ENCODE measurements at places on chromosomes 13 and 19.

DNA sequence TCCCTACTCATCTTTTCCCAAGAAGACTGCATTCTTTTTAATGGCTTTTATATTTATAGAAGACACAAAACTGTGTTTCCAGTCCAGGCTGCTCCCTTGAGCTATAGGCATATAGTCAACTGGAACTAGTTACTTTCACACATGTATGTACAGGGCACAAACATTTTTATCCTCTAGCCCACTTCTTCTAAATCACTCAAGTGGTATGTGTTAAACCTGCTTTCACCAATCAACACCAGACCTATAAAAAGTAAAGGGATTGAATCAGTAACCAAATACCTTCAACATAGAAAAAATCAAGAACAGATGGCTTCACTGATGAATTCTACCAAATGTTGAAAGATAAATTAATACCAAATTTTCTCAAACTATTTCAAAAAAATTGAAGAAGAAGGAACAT lies 584.2 kb upstream of the SLITRK1 start:
- DNase-seq, result no peak

- DNase-seq, result no peak
Observed at GRCh38 chr19:3586127-3586626, 899 bp downstream of the GIPC3 start.

GRCh38 chr13:105732806-105733529 lies 802.5 kb downstream of the EFNB2 start:
- no peak for DNase-seq

DNA sequence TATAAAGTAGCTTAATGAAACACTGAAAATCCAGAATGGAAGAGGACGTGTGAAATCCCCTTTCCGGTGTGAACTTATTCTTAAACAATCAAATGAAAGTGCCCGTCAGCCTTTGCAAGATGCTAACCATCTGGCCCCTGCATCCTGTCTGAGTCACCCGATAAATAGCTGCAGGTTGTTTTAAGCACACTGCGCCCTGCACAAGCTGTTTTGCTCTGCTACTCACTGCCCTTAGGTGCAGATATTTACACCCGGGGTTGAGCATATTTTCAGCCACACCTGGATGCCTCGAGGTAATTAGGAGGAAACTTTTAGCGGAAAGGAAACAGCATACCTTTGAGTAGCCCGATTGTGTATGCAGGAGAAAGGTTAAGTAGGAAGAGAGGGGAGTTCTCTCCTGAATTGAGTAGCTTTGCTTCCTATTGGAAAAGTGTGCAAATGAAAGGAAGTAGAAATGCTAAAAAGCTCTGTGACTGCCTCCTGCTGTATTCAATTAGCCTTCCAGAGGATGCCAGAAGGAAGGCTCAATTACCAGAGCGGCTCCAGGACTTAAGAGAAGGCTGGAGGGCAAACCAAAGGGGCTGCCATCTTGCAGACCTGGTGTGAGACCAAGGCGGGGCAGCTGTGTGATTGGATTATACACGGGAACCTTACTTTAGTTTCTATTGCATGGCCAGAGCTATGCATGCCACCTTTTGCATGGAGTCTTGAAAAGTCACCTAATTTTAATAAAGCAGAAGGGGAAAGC lies 42.5 kb downstream of the IRS2 start:
- DNase-seq, result no peak

DNA sequence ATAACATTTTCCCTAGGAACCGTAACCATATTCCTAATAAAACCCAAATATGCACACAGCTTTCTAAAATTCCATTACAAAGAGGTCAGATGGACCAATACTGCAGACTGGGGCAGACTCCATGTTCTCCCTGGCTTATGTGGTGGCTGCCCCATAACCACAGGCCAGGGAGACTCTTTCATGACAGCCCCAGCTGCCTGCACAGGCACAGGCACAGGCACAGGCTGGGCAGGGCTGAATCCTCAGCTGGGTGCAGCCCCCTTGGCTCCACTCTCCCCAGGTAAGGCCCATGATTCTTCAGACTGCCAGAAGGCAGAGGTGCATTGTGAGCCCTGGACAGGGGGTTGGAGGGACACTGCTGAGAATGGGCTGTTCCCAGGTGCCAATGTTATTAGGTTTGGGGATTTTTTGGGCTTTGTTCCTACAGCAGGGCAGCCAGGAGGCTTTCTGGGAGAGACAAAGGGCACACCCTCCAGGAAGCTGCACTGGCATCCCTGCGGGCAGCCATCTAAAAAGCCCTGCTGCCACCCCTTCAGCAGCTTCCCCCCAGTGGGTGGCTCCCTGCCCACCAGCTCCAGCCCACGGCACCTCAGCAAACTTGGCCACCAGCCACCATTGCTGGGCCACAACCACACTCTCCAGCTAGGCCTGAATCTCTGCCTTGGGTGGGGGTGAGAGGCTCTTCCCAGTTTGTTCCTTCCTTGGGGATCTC lies 20.0 kb downstream of the DOCK9 start:
- no peak for DNase-seq

DNA sequence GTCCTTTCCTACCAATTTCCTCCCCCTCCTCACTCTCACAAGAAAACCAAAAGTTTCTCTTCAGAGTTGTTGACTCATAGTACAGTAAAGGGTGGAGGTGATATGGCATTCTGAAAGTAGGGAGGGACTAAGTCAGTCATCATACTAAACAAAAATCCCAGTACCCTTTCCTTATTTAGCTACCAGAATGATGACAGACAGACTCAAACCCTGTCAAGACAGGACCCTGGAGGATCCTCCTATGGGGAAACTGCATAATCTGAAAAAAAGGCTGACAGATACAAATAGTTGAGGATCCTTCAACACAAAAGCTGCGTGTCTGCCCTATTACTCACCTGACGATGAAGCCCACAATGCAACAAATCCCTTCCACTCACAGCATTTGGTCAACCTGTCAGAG lies 55.5 kb downstream of the CYSLTR2 start:
- no peak for DNase-seq

GRCh38 chr13:35211949-35212348 lies 264.5 kb downstream of the MAB21L1 start:
- DNase-seq, result no peak

DNA sequence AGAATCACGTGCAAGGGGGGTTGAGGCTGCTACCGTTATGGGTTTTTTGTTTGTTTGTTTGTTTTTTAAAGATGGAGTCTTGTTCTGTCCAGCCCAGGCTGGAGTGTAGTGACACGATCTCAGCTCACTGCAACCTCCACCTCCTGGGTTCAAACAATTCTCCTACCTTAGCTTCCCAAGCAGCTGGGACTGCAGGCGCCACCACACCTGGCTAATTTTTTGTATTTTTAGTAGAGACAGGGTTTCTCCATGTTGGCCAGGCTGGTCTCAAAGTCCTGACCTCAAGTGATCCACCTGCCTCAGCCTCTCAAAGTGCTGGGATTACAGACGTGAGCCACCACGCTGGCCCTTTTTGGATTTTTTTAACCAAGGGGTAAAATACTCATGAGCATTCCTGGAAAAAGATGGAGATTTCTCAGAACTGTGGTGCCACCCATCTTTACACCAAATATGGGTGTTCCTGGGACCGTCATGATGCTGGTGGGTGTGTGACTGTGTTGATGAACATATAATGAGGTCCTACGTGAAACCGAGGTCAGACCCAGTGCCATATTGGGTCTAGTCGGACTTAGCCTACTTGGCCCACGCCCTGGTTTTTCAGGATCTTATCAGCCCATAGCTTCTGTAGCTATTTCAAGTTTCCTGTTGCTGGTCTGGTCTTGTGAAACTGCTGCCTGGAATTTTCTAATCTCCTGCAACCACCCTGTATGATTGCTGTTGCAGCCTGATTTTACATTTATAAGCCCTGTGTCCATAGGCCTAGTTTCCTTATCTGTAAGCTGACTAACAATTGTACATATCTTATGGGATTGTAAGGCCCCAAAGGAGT lies 6.2 kb downstream of the PPP1R15A start:
- DNase-seq, result no peak

- DNase-seq, result no peak
Observed at GRCh38 chr13:88162076-88162702, 491.0 kb downstream of the SLITRK5 start.

DNA sequence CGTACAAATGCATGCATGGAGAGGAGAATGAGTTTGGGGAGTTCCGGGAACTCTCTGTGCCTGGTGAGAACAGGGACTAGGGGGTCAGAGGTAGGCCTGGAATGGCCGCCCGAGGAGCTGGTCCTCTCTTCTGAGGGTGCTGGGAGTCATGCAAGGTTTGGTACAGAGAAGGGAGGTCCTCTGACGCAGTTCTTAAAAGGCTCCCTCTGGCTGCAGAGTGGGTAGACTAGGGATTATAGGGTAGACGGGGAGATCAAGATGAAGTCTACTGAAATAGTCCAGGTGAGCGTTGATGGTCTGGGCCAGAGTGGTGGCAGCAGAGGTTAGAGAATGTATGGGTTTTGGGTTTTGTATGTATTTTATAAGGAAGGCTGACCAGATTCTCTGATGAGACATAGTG lies 796 bp downstream of the ZNF304 start:
- no peak for DNase-seq

GRCh38 chr13:99662678-99663077 lies 161.4 kb downstream of the TM9SF2 start:
- DNase-seq, result no peak

GRCh38 chr19:10353793-10354391 lies 14.5 kb upstream of the ICAM3 start:
- DNase-seq, result peak; percentile 17

- no peak for DNase-seq
Observed at GRCh38 chr13:112757759-112758086, 67.9 kb downstream of the ATP11A start.

- no peak for DNase-seq
Observed at GRCh38 chr19:40721140-40721486, 4.2 kb downstream of the ITPKC start.

GRCh38 chr19:16895467-16896145 lies 6.8 kb downstream of the F2RL3 start:
- DNase-seq, result no peak

DNA sequence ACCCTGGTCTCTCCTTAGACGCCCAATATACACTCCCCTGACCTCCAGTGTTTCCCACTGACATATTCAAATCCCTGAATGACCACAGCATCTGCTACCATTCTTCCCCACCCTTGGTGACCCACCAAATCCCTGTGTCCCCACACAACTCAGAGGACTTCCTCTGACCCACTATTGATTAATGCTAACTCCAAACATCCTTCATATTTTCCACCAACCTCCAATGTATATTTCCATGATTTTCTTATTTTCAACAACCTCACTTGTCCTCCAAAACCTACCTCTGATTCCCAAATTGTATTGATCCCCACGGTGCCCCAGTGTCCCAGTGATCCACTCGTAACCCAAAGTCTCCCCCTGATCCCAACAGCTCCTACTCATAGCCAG lies 526 bp upstream of the DMWD start:
- DNase-seq, result no peak

- DNase-seq, result no peak
Observed at GRCh38 chr19:16878181-16878965, 10.4 kb upstream of the F2RL3 start.

DNA sequence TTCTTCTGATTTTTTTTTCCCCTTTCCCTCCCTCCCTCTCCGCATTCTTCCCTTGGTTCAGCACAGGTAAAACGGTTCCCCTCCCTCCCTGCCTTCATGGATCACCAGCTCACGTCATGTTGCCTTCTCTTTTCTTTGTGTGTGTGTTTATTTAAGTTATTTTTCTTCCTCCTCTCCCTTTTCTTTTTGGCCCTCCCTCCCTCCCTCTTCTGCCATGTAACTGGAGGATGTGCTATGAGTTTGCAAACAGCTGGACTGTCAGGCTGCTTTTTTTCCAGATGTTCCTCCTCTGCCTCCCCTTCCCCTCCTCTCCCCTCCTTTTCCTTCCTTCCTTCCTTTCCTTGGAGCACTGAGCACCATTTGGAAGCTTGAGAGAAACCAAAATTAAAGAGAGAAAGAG lies 2.0 kb downstream of the LENG9 start:
- DNase-seq, result no peak

DNA sequence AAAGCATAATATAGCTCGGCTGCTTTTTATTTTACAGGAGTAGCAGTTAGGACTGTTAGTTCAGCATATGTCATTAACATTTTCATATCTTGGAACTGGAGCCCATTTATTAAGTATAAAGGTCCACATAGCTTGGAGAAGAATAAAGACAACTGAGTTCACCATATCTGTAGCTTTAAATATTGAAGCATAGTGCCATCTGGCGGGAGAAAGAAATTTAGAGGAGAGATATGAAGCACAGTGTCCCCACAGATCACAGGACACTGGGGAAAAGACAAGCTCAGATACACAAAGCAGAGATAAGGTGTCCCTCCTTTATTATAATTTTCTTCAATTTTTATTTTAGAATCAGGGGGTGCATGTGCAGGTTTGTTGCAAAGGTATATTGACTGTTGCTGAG lies 104.7 kb upstream of the FREM2 start:
- no peak for DNase-seq

GRCh38 chr19:7883105-7883504 lies 5.2 kb upstream of the LRRC8E start:
- no peak for DNase-seq

DNA sequence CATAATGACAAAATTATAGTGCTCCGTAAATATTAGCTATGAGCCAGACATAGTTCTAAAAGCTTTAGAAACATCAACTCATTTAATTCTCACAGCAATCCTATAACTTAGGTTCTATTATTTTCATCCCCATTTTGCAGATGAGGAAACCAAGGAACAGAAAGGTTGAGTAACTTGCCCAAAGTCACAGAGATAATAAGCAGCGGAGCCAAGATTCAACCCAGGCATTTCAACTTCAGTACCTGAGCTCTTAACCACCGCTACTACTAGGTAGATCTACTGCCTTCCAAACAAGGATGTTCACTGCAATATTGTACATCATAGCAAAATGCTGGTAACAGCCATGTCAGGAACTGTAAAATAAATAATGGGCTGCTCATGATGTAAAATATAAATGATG lies 39.9 kb downstream of the ELF1 start:
- no peak for DNase-seq

- DNase-seq, result no peak
Observed at GRCh38 chr13:26024558-26024957, 27.3 kb downstream of the SHISA2 start.

DNA sequence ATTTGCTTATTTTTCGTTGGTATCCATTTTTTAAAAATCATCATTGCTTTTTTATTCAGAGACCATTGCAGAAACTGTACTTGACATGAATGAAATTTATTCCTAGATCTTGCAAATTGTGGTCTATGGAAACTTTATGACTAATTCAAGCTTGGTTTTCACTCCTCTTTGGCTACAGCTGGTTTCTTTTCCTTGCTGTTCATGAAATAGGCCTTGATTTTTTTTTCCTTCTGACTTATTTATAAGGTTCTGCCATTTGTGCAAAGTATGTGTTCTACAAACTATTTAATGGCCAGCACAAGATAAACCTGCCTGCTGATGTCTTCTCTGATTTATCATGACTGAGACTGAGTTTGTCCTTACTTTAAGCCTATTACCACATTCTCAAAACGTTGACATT lies 764.0 kb upstream of the SLITRK5 start:
- DNase-seq, result no peak

All from stimulated activated CD4-positive, alpha-beta T cell treated with anti-CD3 and anti-CD28 coated beads, TNF-alpha, amount 100 ng/mL, for 4 hours (primary cell).